Epithelial cell of proximal tubule (primary cell): ENCODE measurements at places on chromosomes 6 and 20. TPM values are rescaled to one million over a fixed set of nuclear protein-coding genes. Genes with fewer than 3 reads are reported as not detected.

RAET1E gene
- not detected in 2 replicates for total RNA-seq

SIRPB2 gene
- total RNA-seq = 0.29 TPM in 1 of 2 replicates, not detected in the other

ARG1 gene
- not detected in 2 replicates for total RNA-seq

MACROD2 gene
- total RNA-seq = 0.23 and 0.51 TPM in 2 replicates

CDKAL1 gene
- 12.2 and 18.2 TPM in 2 replicates for total RNA-seq

GPR6 gene
- total RNA-seq = not detected in 2 replicates

TREML1 gene
- total RNA-seq = not detected in 2 replicates

GTSF1L gene
- not detected in 2 replicates for total RNA-seq

WFDC2 gene
- 14.7 and 53.3 TPM in 2 replicates for total RNA-seq

MYCT1 gene
- total RNA-seq = not detected in 2 replicates

CABLES2 gene
- 5.8 and 7.8 TPM in 2 replicates for total RNA-seq

RAET1G gene
- 0.43 TPM in 1 of 2 replicates, not detected in the other for total RNA-seq

SLC17A2 gene
- not detected in 2 replicates for total RNA-seq

CYP39A1 gene
- total RNA-seq = 1.3 and 1.7 TPM in 2 replicates

DNMT3B gene
- 14.2 and 21.2 TPM in 2 replicates for total RNA-seq

NKX2-2 gene
- total RNA-seq = not detected in 2 replicates

TRPC4AP gene
- total RNA-seq = 58.6 and 82.2 TPM in 2 replicates

OPRM1 gene
- total RNA-seq = not detected in 2 replicates

JPH2 gene
- total RNA-seq = 2.0 and 2.9 TPM in 2 replicates

RRAGD gene
- 10.8 and 12.7 TPM in 2 replicates for total RNA-seq

PKIB gene
- 23.2 and 48.5 TPM in 2 replicates for total RNA-seq

UBE2C gene
- 345 and 447 TPM in 2 replicates for total RNA-seq

PREX1 gene
- 4.7 and 9.4 TPM in 2 replicates for total RNA-seq

C20orf202 gene
- not detected in 2 replicates for total RNA-seq

CST3 gene
- total RNA-seq = 309 and 347 TPM in 2 replicates

BPIFA1 gene
- not detected in 2 replicates for total RNA-seq

CRISP3 gene
- not detected in 2 replicates for total RNA-seq

KHDC1 gene
- 2.3 and 5.0 TPM in 2 replicates for total RNA-seq

SEL1L2 gene
- not detected in 2 replicates for total RNA-seq

ME1 gene
- total RNA-seq = 13.3 and 20.0 TPM in 2 replicates

F13A1 gene
- total RNA-seq = 5.4 TPM in 1 of 2 replicates, not detected in the other
